ENCODE measurements at places on chromosomes 2 and 18.
A peak's percentile ranks its signal among the peaks of the same experiment; 100 is the strongest.

DNA sequence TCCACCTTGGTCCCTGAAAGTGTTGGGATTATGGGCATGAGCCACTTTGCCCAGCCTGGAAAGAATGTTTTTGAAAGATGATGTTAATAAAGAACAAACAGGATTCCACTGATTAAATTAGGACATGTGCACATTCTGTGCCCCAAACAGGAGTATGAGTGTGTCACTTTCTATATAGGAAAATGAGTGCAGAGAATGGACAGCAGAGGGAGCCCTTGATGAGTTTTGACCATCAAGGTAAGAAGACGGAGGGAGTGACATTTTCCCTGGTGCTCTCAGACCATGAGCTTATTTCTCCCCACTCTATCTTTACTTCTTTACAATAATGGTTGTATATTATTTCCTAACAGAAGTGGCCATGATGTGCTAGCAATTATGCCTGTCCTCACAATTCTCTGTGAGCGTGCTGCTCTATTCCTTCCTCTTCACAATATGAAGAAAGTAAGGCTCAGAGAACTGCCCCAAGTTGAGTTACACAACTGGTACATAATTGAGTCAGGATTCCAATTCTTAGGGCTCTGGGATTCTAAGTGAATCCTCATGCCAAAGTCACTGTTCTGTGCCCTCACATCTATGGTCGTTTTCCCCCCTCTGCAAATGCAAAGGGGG, 20.6 kb downstream of the RPL37A start:
- no peaks in the 10 kb centered on the region for H3K36me3 ChIP-seq
- H3K4me1 ChIP-seq: no peaks in the 10 kb centered on the region
- no peak overlapping the region for H3K4me3 ChIP-seq

DNA sequence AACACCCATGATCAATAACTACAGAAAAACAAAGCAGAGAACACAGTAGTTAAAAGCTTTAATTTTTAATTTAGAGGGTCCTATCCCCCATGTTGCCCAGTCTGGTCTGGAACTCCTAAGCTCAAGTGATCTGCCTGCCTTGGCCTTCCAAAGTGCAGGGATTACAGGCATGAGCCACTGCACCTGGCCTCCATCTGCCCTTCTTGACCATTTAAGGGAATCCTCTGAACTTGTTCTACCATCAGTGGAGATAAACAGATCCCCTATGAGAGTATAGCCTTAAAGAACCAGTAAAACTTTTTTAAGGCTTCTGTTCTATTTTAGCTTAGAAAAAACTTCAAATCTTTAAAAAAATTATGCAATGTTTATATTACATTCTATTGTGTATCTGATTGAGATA, 13.5 kb upstream of the ATP5MC3 start:
- DNase-seq: no peak
- no peak overlapping the region for H3K27ac ChIP-seq
- no peaks in the 10 kb centered on the region for H3K4me1 ChIP-seq
- H3K4me3 ChIP-seq: no peak overlapping the region

- no peaks in the 10 kb centered on the region for H3K4me1 ChIP-seq
- no peaks in the 10 kb centered on the region for H3K36me3 ChIP-seq
- DNase-seq: no peak
- H3K4me3 ChIP-seq: no peak overlapping the region
- H3K27ac ChIP-seq: no peak overlapping the region
Observed at GRCh38 chr2:4020153-4020552, 316.8 kb downstream of the DCDC2C start.

GRCh38 chr2:120566331-120567035, 169.2 kb upstream of the GLI2 start:
- H3K27ac ChIP-seq: no peak overlapping the region
- no peaks in the 10 kb centered on the region for H3K36me3 ChIP-seq
- no peaks in the 10 kb centered on the region for H3K4me1 ChIP-seq
- H3K27me3 ChIP-seq: no peaks in the 10 kb centered on the region

DNA sequence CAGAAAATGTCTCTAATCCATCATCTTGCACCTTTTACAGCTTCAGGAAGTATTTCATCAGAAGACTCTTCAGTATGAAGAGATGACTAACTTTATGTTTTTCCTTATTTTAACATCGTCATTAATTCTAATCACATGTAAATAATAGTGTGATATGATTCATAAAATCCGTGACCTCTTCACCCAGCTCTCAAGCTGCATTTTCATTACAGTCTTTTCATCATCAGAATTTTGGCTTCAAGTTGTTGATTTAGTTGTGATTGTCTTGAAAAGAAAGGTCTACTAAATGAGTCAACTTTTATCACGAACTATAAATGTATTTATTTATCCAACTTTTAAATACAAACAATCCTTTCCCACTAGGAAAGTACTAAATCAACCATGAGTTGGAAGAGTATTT, 410.3 kb downstream of the LRP1B start:
- DNase-seq: no peak
- H3K27me3 ChIP-seq: no peaks in the 10 kb centered on the region
- H3K36me3 ChIP-seq: no peaks in the 10 kb centered on the region
- no peak overlapping the region for H3K4me3 ChIP-seq

- peaks cover 50% of the 10 kb centered on the region for H3K4me1 ChIP-seq
- H3K27me3 ChIP-seq: no peaks in the 10 kb centered on the region
- peak overlapping the region; percentile 9 for H3K27ac ChIP-seq
- no peak overlapping the region for H3K4me3 ChIP-seq
Observed at GRCh38 chr2:160324917-160325316, 124.8 kb upstream of the ITGB6 start.

GRCh38 chr2:128472789-128473174, 154.1 kb upstream of the HS6ST1 start:
- peaks cover 8% of the 10 kb centered on the region for H3K36me3 ChIP-seq
- no peak for DNase-seq
- peaks cover 20% of the 10 kb centered on the region for H3K27me3 ChIP-seq
- H3K27ac ChIP-seq: no peak overlapping the region
- peak overlapping the region; percentile 36 for H3K4me3 ChIP-seq
- H3K4me1 ChIP-seq: peaks cover 17% of the 10 kb centered on the region

DNA sequence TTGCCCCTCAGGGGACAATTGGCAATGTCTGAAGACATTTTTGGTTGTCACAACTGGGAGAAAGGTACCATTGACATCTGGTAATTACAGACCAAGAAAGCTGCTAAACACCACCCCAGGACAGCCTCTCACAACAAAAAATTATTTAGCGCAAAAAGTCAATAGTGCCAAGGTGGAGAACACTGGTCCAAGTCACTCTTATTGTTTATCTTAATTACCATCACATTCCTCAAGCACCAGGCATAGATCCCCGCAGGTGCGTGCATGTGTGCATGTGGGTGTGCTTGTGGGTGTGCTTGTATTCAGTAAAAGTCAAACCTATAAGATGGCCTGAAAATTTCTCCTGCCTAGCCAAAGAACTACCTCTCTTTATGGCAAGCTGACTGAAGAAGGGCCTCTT, 74.9 kb upstream of the WDR75 start:
- no peaks in the 10 kb centered on the region for H3K36me3 ChIP-seq
- no peak for DNase-seq
- H3K27me3 ChIP-seq: peaks cover 9% of the 10 kb centered on the region
- no peak overlapping the region for H3K4me3 ChIP-seq
- H3K27ac ChIP-seq: no peak overlapping the region

DNA sequence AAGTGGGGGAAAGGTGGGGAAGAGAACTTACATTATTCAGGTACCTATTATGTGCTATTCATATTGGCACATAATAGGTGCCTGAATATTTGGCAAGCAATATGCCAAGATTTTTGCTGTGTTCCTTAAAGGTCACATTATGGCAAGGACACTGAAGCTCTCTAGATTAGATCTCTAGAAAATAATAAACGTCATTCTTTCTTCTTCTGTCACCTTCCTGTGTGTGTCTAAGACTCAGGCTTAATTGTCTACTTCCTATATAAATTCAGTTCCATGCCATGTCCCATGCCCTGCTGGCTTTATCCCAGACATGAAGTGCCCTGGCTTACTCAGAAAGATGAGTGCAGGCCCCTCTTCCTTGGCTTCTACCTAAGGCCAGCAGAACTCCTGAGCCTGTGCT, 191.1 kb upstream of the CTAGE1 start:
- no peak overlapping the region for H3K27ac ChIP-seq
- no peak overlapping the region for H3K4me3 ChIP-seq
- no peaks in the 10 kb centered on the region for H3K36me3 ChIP-seq
- peaks cover 12% of the 10 kb centered on the region for H3K27me3 ChIP-seq

DNA sequence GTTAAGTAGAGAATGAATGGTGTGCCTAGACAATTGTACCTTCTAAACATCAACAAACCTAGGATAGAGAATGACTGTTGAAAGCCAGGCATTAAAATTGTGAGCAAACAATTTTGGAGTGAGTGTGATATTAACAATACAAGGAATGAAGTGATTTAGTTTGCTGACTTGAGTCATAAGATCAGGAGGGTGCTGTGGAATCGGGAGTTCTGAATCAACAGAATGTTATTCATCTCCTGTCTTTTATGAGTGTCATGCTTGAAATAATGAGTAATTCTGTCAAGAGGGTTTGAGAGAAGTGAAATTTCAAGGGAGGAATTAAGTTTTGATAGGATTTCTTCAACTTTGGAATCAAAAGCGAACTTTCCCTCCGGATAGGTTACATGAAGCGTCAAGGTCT, 214.4 kb upstream of the DSEL start:
- no peak for DNase-seq
- no peaks in the 10 kb centered on the region for H3K4me1 ChIP-seq
- no peak overlapping the region for H3K4me3 ChIP-seq
- H3K36me3 ChIP-seq: no peaks in the 10 kb centered on the region

All from naive B cell (primary cell).